ENCODE measurements at places on chromosomes 3 and 15.

DNA sequence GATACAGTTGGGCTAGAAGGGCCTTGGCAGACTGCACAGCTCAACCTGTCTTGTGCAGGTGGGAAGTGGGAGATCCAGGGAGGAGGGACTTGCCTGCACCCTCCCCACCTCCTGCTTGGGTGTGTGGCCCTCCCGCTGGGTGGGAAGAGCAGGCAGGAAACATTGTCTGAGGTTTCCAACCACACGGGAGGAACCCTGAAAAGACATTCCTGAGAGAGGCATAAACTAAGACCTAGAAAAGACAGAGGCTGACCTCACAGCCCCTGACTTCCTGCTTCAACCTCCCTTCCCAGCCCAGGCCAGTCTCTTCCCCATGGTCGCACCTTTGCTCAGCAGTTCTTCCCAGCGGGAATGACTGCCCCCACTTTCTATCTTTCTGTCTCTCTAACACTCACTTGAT lies 46.3 kb upstream of the INSYN1 start:
- DNase-seq, result no peak

DNA sequence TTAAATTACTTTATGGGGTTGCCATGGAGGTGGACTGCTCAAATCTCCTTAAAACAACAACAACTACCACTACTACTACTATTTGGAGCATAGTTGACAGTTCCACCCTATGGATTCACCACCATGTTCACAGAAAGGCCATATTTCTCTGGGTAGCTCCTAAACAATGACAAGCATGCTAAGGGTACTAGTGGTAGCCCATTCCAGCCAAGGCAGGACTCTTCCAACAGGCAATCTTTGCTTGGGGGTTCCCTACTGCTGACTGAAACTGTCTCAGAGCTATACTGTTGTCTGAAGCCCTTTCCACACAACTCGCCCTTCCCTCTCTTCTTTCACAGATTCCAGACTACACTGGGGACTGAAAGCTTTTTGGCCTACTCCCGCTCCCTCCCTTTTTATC lies 68.9 kb downstream of the CYP19A1 start:
- DNase-seq, result no peak

- DNase-seq, result no peak
These were observed 107.6 kb upstream of the ZBTB20 start for GRCh38 chr3:115254492-115255196.

GRCh38 chr3:61333192-61333961 lies 82.1 kb upstream of the FHIT start:
- no peak for DNase-seq

DNA sequence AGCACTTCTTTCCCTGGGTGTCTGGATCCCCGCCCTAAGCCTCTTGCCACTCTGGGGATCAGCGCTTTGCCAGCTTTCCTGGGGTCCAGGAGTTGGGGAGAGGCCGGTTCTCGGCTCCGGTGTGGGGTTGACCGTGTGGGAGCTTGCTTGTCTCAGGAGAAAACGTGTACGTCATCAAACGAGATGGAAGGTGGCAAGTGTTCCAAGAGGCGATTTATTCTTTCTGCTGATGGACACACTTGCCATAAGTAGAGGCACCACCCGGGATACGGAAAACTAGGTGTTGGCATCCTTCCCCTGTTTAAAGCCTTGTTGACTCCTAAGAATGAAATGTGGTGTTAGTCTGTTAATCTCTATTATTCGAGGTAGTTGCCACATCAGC lies 295 bp downstream of the ZWILCH start:
- DNase-seq, result no peak

DNA sequence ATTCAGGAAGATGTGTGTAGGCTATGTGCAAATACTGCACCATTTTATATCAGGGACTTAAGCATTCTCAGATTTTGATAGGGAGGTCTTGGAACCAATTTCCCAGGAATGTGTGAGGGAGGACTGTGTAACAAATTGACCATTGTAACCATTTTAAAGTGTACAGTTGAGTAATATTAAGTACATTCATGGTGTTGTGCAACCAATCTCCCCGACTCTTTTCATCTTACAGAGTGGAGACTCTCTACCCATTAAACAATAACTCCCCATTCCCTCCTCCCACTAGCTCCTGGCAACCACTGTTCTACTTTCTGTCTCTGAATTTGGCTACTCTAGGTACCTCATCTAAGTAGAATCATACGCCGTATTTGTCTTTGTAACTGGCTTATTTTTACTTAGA lies 5.1 kb downstream of the RCN2 start:
- DNase-seq, result no peak

DNA sequence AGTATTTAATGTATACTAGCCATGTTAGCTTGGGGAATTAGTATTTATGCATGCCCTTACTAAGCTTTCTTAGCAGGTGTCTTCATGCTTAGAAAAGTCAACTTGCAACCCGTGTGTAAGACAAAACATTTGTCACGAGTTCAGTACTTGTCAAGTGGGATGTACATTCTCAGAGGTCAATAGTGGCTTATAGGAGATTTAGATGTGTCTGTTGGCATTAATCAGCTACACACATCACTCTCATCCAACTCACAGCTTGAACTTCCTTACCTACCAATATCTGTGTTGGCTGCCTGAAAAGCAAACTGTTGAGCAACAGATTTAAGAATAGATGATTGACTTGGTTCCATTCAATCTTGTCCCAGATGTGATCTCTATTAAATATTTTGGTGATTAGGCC lies 109.5 kb downstream of the ROBO2 start:
- no peak for DNase-seq

- no peak for DNase-seq
These were observed 662.3 kb downstream of the NR2F2 start for GRCh38 chr15:96992817-96993216.

GRCh38 chr3:71805691-71806090 lies 20.7 kb upstream of the PROK2 start:
- no peak for DNase-seq

GRCh38 chr15:75032395-75032794 lies 9.0 kb downstream of the PPCDC start:
- no peak for DNase-seq

- peak; percentile 66 for DNase-seq
These were observed 528 bp downstream of the LPCAT4 start for GRCh38 chr15:34366271-34367065.

- DNase-seq, result peak; percentile 28
These were observed at the start of gene GADL1 for GRCh38 chr3:30894521-30895251. Gene GADL1 (minus strand): TSS chr3:30894661. CDS start chr3:30894614, 47 bp downstream.

GRCh38 chr3:108448593-108448992 lies 61.8 kb downstream of the MYH15 start:
- no peak for DNase-seq

- DNase-seq, result no peak
These were observed 142.1 kb upstream of the RAD18 start for GRCh38 chr3:9105421-9105820.

DNA sequence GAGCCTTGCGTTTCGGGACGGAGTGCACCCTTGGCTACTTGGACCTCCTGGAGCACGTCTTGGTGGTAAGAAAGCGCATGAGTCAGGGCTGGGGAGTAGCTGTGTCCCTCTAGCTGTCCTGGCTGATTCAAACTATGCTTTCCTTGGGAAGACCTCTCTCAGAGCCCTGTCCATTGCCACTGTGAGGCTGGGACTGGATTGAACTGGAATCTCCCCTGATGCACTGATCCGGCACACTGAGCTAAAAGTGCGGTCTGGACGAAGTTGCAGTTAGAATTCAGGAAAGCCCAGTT lies 232.6 kb upstream of the TPM1 start:
- no peak for DNase-seq

DNA sequence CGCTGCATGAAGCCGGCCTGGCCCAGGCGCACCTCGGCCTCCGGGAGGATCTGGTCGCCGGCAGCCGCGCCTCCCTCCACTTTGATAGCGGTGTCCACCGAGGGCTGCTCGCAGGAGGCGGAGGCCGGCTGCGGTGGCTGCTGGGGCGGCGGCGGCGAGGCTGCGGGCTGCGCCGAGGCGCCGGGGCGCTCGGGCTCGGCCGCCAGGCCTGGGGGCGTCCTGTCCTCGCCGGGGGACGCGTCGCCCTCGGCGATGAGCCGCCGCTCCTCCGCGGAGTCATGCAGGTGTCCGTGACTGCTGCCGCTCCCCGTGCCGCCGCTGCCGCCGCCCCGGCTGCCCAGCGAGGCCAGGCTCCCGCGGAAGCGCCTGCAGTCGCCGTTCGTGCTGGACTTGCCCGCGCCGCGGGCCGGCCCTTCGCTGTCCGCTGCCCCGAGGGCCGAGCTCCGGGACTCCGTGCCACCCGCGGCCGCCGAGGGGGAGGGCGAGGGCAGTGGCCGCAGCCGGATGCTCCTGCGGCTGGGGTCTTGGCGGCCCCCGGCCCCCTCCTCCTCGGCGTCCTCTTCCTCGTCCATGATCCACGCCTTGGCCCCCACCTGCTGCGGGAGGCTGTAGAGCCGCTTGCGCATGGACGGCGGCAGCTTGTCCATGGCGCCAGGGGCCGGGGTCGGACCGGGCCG lies 996 bp downstream of the HCN4 start:
- peak; percentile 43 for DNase-seq

DNA sequence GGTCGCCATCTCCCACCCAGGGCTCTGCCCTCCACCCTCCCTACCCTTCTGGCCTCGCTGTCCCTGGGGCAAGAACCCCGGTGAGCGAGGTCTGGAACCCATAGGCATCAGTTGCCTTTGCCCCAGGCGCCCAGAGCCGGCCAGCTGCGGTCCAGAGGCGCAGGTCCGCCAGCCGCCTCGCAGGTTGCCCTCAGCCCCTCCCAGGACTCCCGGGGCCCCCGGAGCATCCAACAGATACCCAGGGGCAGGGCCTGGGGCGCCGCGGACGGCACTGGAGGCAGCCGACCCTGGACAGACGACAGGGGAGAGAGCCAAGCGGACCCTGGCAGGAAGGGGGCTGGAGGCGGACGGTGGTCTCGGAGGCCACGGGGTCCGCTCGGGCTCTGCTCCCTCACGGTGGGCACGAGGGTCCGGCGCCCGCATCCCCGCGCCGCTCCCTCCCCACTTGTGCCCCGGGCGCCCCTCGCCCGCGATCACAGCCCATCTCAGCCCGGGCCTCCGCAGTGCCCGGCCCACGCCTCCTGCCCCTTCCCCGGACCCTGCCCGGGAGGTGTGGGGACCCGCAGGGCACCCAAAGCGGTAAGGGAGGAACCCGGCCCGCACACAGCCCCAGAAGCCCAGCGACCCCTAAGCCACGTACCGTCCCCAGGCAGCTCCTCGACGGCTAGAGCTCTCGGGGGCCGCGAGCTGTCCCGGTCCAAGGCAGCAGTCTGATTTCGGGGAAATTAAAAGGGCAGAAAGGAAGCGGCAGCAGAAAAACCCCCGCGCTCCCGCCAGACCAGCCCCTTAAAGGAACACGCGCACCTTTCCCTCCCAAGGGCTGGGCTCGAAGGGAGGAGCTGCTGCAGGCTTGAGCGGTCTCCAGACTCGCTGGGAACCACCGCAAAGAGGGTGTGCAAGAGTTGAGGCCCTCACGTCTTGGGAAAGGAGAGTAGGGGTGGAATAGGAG lies at the start of gene HAPLN3:
Gene HAPLN3, minus strand, starts transcription at position 726 of the 949 bp plus-strand sequence. CDS start 8,246 bp downstream, outside the sequence.
- DNase-seq, result peak; percentile 77

DNA sequence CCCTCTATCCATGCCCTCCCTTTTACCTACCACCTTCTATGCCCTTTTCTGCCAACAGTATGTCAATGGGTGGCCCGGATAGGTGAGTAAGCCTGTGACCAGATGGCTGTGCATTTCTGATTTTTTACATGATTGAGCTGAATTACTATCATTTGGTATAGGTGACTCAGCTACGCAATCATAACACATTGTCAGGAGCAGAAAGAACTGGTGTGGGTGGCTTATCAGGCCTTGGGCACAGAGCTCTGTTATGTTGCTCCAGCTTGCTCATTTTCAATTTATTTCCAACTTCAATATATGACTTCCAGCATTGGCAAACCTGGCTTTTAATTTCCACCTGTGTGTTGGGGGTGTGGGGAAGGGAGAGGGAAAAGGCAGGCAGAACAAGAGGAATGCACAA lies 86.6 kb upstream of the AGBL1 start:
- DNase-seq, result no peak

DNA sequence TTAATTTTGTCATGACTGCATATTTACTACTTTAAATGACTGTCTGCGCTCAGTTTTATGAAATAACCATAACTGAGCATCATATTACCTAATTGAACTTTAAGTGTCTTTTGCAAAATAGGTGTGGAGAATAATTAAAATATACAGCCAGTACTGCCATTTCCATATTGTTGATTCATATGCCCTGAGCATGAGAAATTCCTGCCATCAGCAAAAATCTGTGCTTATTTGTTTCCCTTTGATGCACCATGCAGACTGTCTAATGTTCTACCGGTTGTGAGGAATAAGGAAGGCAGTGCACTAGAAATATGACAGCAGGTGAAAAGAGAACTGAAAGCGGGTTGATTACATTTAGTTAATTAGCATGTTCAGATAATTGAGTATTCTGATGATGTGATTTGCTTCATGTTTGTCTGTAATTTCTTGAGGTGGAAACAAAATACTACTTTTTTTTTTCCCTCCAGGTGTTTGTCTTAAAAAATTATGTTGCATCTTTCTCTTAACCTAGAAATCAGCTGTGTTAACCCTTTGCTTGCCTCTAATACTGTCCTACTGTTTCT lies 229.4 kb upstream of the AZI2 start:
- DNase-seq, result no peak

DNA sequence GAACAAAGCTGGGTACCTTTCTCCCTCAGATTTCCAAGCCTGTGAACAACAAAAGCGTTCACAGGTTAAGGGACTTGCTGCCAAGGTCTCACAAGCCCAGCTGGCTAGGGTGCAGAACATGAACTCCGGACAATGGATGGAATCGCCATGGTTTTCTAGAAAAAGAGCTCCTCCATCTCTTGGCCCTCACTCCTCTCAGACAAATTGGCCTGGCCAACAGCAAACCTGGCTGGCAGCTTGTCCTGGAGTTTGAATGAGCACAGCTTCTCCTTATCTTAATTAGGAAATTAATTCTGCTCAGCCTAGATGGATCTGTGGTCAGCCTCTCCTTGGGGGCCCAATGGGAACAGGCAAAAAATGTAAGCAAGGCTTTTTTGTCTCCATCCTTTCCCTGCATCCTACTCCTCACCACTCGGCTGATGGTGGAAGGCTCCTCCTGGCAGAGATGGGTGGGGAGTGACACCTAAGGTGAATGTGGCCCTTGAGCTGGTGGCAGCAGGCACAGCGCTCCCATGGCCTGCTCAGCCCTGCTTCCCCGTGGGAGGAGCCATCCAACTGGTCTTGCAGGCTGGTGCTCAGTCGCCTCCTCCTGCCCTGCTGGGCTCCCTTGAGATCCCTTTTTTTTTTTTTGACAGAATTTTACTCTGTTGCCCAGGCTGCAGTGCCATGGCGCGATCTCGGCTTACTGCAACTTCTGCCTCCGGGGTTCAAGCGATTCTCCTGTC lies 5.8 kb downstream of the KLHL25 start:
- peak; percentile 5 for DNase-seq

DNA sequence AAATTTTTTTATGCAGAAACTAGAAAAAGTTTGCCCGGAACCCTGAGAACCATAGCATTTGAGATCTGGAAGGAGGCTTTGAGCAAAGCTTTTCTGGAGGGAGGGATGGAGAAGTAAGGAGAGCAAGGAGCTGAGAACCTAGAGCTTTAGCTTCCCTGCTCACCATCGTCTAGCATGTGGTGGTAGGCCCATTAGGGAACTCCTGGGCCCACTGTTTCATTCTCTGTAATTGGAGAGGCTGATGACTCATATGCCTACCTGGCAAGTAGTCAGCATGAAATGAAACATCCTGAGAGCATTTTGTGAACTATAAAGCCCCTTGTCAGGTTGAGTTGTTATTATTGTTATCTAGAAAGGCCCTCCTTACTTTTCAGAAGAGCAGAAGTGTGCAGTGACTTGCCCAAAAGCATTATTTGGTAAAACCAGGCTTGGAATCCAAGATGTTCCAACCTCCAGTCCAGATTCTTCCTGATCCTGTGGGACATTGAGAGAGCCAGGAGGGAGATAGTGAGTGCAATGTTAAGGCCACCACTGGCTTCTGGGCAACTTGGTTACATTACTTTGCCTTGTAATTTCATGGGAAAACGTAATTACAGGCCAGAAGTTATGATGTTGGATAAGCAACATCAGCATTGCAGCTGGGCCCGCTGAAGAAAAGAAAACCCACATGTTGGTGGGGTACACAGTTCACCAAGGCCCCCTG lies 104.5 kb upstream of the BFSP2 start:
- peak; percentile 10 for DNase-seq
